ENCODE measurements at places on chromosomes 4 and X.

GRCh38 chr4:53672873-53673272, 81.6 kb upstream of the LNX1 start:
- no peak for DNase-seq

DNA sequence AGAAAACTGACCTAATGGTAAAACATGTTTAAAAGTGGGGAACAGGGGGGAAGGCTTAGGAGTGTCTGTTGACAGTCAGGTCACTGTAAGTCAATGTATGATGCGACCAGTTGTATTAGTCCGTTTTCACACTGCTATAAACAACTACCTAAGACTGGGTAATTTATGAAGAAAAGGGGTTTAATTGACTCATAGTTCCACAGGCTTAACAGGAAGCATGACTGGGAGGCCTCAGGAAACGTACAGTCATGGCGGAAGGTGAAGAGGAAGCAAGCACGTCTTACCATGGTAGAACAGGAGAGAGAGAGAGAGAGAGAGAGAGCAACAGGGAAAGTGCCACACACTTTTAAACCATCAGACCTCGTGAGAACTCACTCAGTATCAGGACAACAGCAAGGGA, 13.0 kb upstream of the PLAC1 start:
- DNase-seq = no peak

- DNase-seq = no peak
Measured at GRCh38 chr4:10007436-10007740, 13.9 kb downstream of the SLC2A9 start.

DNA sequence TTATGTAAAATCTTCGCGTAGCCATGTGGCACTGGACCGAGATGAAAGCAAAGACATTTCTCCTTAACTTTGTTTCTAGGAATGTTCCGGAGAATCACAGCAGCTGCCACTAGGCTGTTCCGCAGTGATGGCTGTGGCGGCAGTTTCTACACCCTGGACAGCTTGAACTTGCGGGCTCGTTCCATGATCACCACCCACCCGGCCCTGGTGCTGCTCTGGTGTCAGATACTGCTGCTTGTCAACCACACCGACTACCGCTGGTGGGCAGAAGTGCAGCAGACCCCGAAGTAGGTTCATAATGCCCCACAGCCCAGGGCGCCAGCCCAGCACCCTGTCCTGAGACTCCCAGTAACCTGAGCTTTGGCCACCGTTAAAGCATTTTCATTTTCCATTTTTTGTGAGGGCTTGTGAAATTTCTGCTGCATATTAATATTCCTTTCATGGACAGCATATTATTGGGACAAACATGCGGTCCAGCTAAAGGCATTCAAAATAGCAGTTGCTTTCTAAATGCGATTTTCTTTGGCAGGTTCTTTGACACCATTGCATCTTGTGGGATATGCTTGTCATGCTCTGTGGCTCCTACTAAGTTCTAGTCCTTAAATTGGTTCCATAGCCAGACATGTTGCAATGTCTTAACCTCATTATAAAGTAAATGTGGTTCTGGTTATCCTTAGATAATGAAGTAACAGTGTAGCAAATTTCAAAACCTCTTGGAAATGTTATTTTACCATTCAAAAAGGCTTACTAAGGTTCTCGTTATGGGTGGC, 49.1 kb upstream of the MSANTD1 start:
- no peak for DNase-seq

GRCh38 chr4:156313497-156313896, 359.8 kb upstream of the CTSO start:
- DNase-seq = no peak

DNA sequence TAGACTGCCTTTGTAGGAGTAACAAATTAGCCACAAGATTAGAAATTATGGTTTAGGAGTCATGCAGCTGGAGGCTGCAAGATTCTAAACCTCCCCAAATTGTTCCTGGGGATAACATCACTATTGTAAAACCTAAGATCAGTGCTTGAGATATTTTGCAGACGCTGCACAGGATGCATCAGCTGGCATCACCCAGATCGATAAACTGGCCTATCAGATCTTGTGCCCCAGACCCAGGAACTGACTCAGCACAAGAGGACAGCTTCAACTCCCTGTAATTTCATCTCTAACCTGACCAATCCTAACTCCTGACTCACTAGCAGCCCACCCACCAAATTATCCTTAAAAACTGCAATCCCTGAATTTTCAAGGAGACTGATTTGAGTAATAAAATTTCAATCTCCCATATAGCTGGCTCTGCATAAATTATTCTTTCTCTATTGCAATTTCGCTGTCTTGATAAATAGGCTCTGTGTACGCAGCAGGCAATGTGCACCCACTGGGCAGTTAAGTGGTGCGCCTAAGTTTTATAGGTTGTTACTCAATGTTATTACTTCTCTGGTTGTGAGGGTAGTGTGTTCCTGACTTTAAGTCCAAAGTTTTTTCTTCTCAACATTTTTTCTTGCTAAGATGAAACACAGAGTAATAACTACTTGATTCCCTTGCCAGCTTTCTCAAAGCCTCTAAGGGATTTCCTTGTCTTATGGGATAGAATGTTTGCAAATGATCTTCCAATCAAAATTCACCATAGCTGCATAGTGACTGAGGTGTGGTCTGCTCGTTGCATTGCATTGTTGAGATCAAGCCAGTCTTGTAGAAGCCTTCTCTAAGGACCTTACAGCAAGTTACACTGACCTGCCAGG, 312.3 kb upstream of the DKK2 start:
- DNase-seq = no peak

DNA sequence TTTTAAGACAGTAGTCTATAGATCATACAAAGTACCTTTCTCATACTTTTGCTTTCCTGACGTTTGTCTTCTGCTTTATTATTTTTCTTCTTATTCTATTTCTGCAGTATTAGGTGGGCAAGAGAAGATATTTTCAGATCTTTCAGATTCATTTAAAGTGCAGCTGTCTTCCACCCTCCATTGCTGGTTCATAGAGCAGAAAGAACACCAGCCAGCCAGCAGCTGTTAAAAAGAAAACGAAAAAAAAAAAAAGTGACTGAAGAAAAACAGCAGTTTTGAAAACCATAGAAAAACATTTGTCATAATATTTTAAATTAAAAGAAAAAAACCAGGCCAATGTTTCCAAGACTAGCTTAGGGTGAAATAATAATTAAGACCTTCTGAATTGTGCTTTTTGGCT, 42.9 kb downstream of the SMAD1 start:
- DNase-seq = no peak

- DNase-seq = no peak
Measured at GRCh38 chrX:115968436-115969252, 201.9 kb upstream of the AGTR2 start.

- no peak for DNase-seq
Measured at GRCh38 chr4:187178587-187178986, 454.9 kb upstream of the FAT1 start.

GRCh38 chr4:153789741-153790499, 1.0 kb upstream of the SFRP2 start:
- DNase-seq = no peak

DNA sequence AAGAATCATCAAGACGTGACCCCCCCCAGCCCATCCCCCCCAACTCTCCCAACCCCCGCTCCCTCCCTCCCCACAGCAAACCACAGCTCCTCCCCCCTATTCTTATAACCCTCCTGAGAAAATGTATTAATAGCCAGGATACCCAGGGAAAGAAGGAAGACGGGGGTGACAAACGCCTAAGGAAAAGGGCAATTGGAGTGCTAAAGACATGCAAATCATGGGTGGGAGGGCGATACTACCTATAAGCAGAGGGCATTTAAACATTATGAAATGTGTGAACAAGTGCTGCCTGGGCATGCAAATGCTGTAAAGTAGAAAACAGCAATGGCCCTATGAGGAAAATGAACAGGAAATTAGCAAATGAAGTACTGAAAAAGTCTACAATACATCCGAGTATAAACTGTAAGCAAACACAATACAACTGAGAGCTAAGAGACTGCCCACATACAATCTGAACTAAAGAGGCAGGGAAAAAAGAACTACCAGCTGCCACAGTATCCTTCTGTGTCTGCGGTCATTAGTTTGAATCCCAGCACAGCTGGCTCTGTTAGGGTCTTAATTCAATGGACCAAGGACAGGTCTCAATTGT, 2.4 kb downstream of the CXXC4 start:
- peak; percentile 64 for DNase-seq

GRCh38 chr4:24896977-24897376, 15.9 kb downstream of the CCDC149 start:
- no peak for DNase-seq

- no peak for DNase-seq
Measured at GRCh38 chrX:133045986-133046385, 50.9 kb downstream of the USP26 start.

GRCh38 chr4:108900018-108900580, 137.2 kb upstream of the ETNPPL start:
- DNase-seq = no peak

GRCh38 chr4:170758988-170759387, 669.2 kb upstream of the AADAT start:
- DNase-seq = no peak

DNA sequence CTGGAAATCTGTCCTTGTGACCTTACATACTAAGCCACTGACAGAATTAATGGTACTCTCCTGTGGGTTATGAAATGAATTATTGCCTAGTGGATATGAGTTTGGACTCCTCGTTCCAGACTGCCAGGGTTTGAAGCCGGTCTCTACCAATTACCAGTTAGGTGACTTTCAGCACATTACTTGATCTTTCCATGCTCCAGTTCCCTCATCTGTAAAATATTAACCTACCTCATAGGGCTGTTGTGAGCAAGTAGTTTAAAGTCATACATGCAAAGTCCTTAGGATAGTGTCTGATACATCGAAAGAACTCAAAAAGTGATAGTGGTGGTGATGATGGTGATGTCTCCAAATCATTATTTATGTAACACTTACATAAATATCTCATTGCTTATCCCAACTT, 373.5 kb upstream of the ARX start:
- no peak for DNase-seq

DNA sequence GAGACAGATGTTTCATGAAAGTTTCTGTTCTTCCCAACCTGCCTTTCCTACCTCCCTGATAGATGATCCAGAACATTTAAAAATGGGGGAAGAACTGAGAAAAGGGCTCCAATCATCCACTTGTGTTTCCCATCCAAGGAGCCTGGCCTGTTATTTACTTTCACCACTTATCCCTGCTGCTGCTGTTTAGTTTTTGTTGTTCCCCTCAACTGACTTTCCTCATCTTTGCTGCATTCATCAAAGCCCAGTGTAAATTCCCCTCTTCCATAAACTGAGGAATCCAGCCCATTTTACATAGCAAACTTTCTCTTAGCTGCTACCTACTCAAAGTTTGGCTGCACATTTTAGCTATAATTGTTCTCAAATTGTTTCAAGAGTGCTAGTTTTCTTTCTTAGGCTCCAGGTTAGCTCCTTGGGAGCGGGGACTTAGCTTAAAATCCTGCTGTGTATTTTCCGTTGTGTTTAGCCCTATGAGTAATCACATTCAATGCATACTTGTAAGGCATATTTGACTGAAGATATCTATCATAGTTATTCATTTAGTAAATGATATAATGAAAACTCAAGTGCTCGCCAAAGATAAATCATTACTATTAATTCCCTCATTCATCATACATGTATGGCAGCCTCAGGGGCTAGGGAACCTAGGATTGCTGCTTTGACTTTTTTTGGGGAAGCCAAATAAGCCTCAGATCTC, 1.4 kb upstream of the PTPN13 start:
- no peak for DNase-seq

- DNase-seq = no peak
Measured at GRCh38 chr4:153577053-153577452, 107.0 kb upstream of the TLR2 start.

DNA sequence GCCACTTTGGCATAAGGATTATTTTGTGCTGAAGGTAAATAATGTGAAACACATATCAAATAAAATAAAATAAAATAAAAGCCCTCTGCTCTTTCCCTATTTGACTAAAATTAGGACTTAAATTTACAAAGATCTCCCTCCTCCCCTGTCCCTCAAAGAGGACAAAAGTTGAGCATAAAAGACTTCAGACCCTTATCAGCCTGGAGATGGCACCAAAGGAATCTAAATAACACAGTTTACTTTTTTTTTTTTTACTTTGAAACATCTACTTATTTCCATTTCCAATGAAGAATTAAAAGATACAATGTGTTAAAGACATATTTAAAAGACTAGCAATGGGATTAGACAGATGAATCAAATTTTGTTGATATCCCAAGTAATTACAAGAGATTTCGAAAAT, 89.7 kb downstream of the EPHA5 start:
- DNase-seq = no peak

DNA sequence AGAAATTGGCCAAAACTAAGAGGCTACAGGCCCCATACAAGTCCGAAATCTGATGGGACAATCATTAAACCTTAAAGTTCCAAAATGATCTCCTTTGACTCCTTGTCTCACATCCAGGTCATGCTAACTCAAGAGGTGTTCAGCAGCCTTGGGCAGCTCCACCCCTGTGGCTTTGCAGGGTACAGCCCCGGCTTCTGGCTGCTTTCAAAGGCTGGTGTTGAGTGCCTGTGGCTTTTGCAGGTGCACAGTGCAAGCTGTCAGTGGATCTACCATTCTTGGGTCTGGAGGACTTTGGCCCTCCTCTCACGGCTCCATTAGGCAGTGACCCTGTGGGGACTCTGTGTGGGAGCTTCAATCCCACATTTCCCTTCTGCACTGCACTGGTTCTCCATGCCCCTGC, 329.1 kb upstream of the MAD2L1 start:
- DNase-seq = no peak

GRCh38 chrX:105697984-105698781, 124.2 kb upstream of the NRK start:
- DNase-seq = no peak

DNA sequence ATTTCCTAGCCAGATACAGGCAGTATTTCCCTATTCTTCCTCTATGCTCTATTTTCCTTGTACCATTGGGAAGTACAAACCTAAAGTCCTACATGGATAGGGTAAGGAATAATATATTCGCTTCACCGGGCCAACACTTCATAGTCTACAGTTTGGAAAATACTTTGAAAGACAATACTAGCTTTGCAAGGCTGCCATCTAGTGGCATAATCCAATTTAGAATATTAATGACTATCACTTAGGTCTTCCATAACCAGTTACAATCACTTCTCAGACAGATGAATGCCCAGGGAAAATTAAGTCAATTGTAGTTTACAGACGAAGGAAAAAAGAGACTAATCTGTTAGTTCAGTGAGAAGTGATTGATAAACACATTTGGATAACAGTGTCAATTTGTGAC, 141.0 kb upstream of the FAM47C start:
- no peak for DNase-seq

- no peak for DNase-seq
Measured at GRCh38 chr4:96379524-96379923, 539.6 kb downstream of the PDHA2 start.

DNA sequence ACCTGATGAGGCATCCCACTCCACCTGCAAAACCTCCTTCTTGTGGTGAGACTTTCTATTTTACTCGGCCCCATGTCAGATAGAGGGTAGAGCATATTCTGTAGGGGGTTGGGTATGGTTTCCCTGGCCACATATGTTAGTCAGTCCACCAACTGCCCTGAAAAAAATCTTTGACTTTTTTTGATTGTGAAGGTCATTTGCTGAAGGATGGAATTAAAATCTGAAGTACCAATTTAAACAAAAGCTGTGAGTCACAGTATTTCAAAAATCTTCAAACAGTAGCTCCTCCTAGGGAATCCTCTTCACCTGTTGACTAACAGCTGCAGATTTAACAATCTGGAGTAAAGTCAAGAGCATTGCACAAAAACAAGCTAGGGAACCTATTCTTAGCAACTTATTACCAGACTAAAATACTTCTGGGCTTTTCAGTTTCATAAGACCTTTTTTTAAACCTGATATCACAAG, 8.0 kb upstream of the CCDC110 start:
- no peak for DNase-seq
